ENCODE measurements at places on chromosomes 5 and 9. TPM values are rescaled to one million over a fixed set of nuclear protein-coding genes. Genes with fewer than 3 reads are reported as not detected.

- H3K4me1 ChIP-seq = no peaks in the 10 kb centered on the region
- H3K27ac ChIP-seq = no peak overlapping the region
- DNase-seq = no peak
- H3K27me3 ChIP-seq = no peaks in the 10 kb centered on the region
Measured at GRCh38 chr5:124504081-124504916, 242.1 kb downstream of the ZNF608 start.

DNA sequence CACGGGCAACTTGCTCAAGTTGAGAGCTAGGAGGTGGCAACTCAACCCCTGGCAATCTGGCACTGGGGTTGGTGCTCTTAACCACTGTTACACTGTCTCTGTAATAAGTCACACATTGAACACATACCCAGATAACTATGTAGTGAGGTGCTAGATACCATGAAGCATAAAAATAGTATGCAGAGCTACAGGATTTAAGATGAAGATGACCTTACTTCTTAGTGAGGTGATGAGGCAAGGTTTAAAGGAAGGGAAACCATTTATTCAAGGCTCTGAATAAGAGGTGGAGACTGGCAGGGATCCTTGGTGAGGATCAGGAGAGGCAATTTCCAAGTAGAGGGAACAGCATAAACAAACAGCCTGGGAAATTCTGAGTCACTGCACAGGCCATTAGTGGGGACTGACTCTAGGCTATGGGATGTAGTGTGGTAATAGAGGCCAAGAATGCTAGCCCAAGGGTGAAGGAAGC lies 67.6 kb upstream of the NR3C1 start:
- H3K36me3 ChIP-seq = no peaks in the 10 kb centered on the region
- H3K27me3 ChIP-seq = no peaks in the 10 kb centered on the region
- no peak overlapping the region for H3K4me3 ChIP-seq
- H3K27ac ChIP-seq = no peak overlapping the region
- DNase-seq = no peak

DNA sequence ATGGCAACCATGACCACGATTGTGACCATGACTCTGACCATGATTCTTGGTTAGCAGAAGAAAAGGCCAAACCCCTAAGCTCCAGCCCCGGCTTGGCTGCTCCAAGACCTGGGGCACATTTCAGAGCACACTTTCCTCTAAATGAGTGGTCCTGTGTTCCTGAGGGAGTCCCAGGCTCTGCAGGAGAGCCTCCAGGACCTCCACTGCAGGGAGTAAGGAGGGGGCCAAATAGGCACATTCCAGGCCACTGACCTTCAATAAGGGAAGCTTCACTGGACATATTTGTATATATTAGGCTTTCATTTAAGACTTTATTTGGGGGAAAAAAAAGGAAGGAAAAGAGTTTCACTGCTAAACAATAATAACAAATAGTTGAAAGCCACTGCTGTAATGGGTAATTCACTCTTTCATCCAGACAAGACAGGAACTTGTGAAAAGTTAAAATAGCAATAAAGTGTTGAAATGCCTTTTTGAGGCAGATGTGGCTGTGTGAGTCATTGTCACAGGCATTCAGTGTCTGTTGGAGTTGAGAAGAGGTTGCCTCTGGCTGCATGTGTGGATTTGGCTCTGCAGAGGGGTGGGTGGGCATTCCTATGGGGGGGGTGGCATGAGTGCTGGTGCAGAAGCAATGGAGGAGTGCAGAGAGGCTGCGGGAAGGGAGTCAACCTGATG lies 63.9 kb upstream of the TGFBR1 start:
- no peaks in the 10 kb centered on the region for H3K4me1 ChIP-seq
- no peak overlapping the region for H3K27ac ChIP-seq
- no peak overlapping the region for H3K4me3 ChIP-seq

DNA sequence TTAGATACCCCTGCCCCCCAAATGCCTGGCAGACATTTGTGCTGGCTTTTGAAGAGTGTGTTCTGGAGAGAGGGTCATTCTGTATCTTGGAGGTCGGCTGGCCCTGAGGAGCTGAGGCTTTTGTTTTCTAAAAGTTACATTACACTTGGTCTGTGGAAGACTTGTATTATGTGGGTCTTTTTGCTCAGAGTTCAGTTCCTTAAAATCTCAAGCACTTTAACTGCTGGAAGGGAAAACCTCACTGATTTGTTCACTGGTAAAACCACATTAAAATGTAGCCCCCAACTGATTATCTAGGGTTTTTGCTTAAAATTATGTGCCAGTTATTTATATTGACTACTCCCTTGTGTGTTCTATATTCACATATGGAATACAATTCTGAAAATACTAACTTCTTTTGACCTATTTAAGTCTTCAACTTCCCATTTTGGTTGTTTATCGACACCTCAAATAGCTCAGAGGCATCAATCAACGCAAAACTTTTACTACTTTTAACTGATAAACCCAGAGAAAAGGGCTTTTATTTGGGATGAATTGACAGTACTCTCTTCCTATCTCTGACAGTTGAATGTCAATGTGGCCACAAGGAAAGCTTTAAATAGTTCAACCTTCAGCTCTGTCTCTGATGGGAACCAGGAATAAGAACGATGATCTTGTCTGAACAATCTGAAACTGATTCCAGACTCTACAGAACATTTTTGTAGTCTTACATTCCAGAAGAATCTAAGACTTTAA lies 54.0 kb upstream of the MAP3K1 start:
- no peak for DNase-seq

- H3K27me3 ChIP-seq = no peaks in the 10 kb centered on the region
- no peak overlapping the region for H3K4me3 ChIP-seq
- no peak for DNase-seq
- H3K27ac ChIP-seq = no peak overlapping the region
- H3K4me1 ChIP-seq = no peaks in the 10 kb centered on the region
Measured at GRCh38 chr9:6598249-6598725, 47.2 kb downstream of the GLDC start.

DNA sequence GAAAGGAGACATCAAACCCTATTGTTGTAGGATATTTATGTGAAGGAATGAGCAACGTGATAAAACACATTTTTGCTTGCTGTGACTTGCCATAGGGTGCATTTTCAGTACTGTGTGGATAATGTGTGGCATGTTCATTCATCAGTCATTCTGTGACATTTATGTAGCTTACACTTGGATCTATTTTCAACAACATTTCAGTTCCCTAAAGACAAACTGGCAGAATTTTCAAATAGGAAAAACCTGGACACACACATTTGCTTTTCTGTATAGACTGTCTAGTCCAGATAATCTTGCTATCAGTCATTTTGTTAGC lies 127.7 kb downstream of the TMC1 start:
- no peak for DNase-seq
- H3K27ac ChIP-seq = no peak overlapping the region
- H3K4me1 ChIP-seq = no peaks in the 10 kb centered on the region
- H3K4me3 ChIP-seq = no peak overlapping the region

DNA sequence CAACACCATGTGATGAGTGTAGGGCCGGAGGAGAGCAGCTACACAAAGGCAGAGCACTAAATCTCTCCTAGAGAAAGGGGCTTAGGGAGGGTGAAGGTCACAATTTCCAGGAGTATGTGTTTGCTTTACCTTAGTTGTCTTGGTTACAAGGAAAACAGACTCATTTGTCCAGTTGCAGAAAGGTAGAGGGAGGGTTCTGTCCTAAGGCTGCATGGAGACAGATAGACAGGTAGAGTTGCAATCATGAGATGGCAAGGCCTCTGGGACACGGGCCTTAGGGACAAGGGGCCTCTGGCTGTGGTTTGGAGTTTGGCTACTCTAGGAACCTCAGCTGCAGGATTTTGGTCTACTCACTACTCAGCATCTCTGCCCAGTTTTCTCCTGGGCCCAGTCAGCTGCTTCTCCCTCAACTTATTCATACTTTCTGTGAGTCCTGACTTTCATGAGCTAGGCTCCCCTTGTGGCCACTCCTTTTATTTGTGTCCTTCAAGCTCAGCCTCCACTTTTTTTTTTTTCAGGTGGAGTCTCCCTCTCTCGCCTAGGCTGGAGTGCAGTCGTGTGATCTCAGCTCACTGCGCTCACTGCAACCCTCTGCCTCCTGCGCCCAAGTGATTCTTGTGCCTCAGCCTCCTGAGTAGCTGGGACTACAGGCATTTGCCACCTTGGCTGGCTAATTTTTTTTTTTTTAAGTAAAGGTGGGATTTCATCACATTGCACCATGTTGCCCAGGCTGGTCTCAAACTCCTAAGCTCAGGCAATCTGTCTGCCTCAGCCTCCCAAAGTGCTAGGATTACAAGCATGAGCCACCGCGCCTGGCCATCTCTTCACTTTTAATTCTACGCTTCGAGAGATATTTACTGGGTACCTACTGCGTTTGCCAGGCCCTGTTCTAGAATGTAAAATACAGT lies 76.6 kb downstream of the PTPDC1 start:
- H3K36me3 ChIP-seq = no peaks in the 10 kb centered on the region
- no peaks in the 10 kb centered on the region for H3K27me3 ChIP-seq
- no peak overlapping the region for H3K27ac ChIP-seq
- no peak overlapping the region for H3K4me3 ChIP-seq
- H3K4me1 ChIP-seq = peaks cover 2% of the 10 kb centered on the region

DNA sequence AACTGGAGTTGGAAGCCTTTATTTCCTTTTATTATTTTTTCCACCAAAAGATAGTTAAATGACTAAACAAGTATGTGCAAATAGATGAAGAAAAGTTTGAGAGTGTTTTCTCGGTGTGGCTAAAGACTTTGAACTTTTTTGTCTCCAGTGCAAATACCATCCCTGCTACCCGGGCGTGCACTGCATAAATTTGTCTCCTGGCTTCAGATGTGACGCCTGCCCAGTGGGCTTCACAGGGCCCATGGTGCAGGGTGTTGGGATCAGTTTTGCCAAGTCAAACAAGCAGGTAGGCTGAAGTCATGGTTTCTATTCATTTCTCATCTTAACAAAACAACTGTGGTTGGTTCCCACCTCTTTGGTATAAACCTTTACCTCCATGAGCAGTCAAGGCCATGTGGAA lies 26.4 kb downstream of the THBS4 start:
- no peaks in the 10 kb centered on the region for H3K36me3 ChIP-seq
- no peaks in the 10 kb centered on the region for H3K4me1 ChIP-seq
- no peak for DNase-seq
- H3K27ac ChIP-seq = no peak overlapping the region

GRCh38 chr9:112112941-112113681 lies 62.0 kb downstream of the SUSD1 start:
- no peaks in the 10 kb centered on the region for H3K36me3 ChIP-seq
- no peaks in the 10 kb centered on the region for H3K4me1 ChIP-seq
- no peaks in the 10 kb centered on the region for H3K27me3 ChIP-seq
- DNase-seq = no peak
- no peak overlapping the region for H3K27ac ChIP-seq
- no peak overlapping the region for H3K4me3 ChIP-seq

DNA sequence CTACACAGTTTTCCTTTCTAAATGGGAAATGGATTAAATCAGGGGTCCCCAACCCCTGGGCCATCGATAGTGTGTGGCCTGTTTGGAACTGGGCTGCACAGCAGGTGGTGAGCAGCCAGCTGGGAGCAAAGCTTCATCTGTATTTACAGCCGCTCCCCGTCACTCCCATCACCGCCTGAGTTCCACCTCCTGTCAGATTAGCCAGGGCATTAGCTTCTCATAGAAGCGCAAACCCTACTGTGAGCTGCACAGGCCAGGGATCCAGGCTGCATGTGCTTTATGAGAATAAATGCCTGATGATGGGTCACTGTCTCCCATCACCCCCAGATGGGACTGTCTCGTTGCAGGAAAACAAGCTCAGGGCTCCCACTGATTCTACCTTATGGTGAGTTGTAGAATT lies 41.2 kb upstream of the FLT4 start:
- no peaks in the 10 kb centered on the region for H3K36me3 ChIP-seq
- DNase-seq = no peak
- no peaks in the 10 kb centered on the region for H3K4me1 ChIP-seq
- H3K27me3 ChIP-seq = no peaks in the 10 kb centered on the region
- no peak overlapping the region for H3K4me3 ChIP-seq

DNA sequence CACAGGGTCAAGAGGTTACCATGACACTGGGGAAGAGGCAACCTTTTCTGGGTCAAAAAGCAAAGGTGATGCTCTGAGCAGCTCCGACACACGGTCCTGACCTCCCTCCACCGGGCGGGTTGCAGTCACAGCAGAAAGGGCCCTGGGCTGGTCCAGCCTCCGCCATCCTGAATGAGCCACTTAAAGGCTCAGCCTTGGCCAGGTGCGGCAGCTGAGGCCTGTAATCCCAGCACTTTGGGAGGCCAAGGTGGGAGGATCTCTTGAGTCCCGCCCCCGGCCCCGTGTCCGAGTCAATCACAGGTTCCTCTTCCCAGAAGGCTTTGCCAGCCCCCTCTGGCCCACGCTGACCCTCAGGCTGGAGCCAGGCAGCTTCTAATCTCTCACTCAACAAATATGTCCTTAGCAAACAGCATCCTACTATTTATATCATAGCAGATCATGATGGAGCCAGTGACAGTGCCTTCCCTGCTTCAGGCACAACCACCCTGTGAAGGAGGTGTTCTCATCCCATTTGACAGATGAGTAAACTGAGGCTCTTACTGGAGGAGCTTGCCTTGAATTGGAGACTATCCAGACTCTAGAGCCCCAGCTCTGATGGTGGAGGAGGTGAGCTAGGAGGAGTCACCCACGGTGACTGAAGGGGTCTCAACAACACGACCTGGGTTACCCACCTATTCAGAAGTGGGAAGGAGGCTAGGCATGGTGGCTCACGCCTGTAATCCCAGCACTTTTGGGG lies 79.1 kb downstream of the LRSAM1 start:
- no peak overlapping the region for H3K27ac ChIP-seq
- no peaks in the 10 kb centered on the region for H3K36me3 ChIP-seq
- H3K27me3 ChIP-seq = no peaks in the 10 kb centered on the region
- DNase-seq = no peak
- peaks cover 31% of the 10 kb centered on the region for H3K4me1 ChIP-seq

- no peaks in the 10 kb centered on the region for H3K36me3 ChIP-seq
- H3K4me1 ChIP-seq = peaks cover 1% of the 10 kb centered on the region
- H3K4me3 ChIP-seq = no peak overlapping the region
- H3K27me3 ChIP-seq = peaks cover 2% of the 10 kb centered on the region
Measured at GRCh38 chr5:105836268-105836667, 1834.5 kb downstream of the EFNA5 start.

GRCh38 chr5:134626369-134627014 lies 6.1 kb downstream of the SAR1B start:
- no peaks in the 10 kb centered on the region for H3K4me1 ChIP-seq
- H3K36me3 ChIP-seq = no peaks in the 10 kb centered on the region
- DNase-seq = no peak
- no peak overlapping the region for H3K27ac ChIP-seq
- H3K27me3 ChIP-seq = no peaks in the 10 kb centered on the region

DNA sequence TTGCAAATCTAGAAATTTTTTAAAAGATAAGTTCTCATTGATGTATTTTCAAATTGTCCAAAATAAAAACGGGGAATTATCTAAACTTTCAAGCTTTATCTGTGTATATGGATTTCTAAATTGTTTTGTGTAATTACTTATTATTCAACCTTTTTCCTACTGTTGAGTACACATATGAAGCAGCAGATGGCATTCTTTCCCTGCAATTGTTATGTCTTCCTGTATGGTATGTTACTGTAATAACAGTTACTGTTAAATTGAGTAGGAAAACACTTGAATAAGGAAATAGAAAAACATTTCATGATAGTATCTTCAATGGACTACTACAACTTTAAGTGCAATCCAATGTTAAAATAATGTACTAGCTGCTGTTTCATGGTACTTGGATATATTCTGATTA lies 124.8 kb downstream of the RANBP17 start:
- no peak overlapping the region for H3K27ac ChIP-seq
- no peaks in the 10 kb centered on the region for H3K4me1 ChIP-seq
- H3K27me3 ChIP-seq = no peaks in the 10 kb centered on the region
- no peak overlapping the region for H3K4me3 ChIP-seq
- no peak for DNase-seq

The C5orf52 gene
- total RNA-seq = not detected

The KCNN2 gene
- 0.96 TPM for total RNA-seq

The DRD1 gene
- total RNA-seq = 0.12 TPM

The FGF1 gene
- 0.10 TPM for total RNA-seq

The PCDHGA7 gene
- 8.6 TPM for total RNA-seq

The PCDHGB3 gene
- 6.5 TPM for total RNA-seq

The FOXE1 gene
- total RNA-seq = not detected

The PDZD2 gene
- total RNA-seq = 58.2 TPM

The PCA3 gene
- not detected for total RNA-seq
